ENCODE measurements at places on chromosomes 6 and 20.

GRCh38 chr20:9236458-9236857 is 167.6 kb downstream of the PLCB4 start:
- no peak for DNase-seq

- no peak for DNase-seq
These were observed 99.7 kb downstream of the EYA2 start for GRCh38 chr20:46994341-46994740.

DNA sequence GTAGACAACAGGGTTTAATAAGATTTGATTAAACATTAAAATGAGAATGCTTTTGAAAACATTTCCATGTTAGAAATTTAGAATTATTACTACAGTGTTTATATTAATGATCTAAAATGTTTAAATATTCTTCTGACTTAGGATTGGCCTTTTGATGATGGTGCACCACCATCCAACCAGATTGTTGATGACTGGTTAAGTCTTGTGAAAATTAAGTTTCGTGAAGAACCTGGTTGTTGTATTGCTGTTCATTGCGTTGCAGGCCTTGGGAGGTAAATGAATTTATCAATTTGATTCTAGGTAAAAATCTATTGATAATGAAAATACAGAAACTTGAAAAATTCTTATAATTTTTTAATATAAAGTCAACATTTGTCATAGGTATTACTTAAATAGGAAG is 6.5 kb downstream of the LOC128125822 start:
- no peak for DNase-seq

- no peak for DNase-seq
These were observed 89.1 kb downstream of the MKKS start for GRCh38 chr20:10344953-10345352.

- DNase-seq, result no peak
These were observed 591 bp downstream of the IDH3B start for GRCh38 chr20:2663364-2663886.

GRCh38 chr6:46677314-46677654 is 10.4 kb upstream of the TDRD6 start:
- DNase-seq, result no peak

DNA sequence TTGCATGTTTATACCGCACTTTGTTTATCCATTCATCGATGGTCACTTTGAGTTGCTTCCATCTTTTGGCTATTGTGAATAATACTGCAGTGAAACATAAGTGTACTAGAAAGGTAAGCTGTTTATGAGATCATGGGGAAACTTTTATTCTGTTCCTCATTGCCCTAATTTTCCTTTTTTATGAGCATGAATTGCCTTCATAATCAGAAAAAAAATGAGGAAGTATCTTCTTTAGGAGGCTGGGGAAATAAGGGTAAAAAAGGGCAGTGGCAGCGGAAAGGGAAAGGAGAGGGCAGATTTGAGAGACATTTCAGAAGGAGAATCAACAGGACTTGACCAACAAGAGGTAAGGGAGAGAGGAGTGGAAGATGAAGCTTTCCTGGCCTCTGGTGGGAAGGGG is 14.3 kb upstream of the SERINC3 start:
- DNase-seq, result no peak

- no peak for DNase-seq
These were observed 61.1 kb upstream of the SLC22A16 start for GRCh38 chr6:110537208-110538123.

GRCh38 chr6:129543981-129544380 is 166.0 kb downstream of the ARHGAP18 start:
- DNase-seq, result no peak

DNA sequence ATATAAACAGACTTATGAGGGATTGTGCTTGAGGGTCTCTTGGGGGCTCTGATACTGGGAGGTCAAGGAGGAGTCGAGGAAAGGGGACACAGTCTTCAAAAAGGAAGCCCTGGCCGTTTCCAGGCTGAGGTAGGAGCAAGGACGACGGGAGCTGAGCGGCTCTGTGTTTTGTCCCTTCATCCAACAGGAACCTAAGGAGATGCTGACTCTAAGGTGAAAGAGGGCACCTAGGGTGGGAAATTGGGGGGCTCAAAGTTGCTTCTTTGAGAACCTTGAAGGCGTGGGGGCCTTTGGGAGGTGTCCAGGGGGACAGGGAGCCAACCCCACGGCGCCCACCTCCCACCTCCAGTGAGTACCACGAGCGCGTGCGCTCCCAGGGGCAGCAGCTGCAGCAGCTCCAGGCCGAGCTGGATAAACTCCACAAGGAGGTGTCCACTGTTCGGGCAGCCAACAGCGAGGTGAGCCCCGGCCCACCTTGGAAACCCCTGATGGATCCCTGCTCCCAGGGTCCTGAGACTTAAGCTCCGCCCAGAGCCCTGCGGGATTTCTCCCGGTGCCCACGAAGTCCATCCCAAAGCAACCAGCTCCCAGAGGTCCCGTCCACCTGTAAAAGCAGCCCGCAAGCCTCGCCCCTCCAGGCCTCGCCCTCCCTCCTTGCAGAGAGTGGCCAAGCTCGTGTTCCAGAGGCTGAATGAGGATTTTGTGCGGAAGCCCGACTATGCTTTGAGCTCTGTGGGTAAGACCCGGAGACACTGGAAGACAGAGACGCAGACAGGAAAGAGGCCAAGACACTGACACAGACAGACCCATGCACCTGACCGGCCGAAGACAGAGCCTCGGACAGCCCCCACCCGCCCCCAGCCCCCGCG is 2.9 kb downstream of the SPAG4 start:
- no peak for DNase-seq

- no peak for DNase-seq
These were observed 318.2 kb upstream of the RGS17 start for GRCh38 chr6:153449279-153449678.

- no peak for DNase-seq
These were observed 10.7 kb downstream of the CASS4 start for GRCh38 chr20:56422824-56423189.

- DNase-seq, result no peak
These were observed 284.5 kb downstream of the UST start for GRCh38 chr6:149031201-149031858.

DNA sequence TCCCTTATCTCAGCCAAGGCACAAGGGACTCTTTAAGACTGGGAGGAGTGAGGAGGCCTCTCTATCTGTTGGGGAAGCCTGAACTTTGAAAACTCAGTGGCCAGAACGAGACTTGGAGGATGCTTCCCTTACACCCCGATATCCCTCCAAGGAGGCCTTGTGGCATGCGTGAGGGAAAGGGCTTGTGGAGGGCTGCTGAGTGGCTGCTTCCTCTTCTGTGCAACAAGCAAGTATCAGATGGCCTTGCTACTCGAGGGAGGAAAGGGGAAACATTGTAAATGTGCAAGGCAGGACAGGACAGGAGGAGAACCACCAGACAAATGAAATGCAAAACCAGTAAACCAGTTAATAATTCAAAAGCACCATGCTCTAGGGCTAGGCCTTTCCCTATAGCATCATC is 306.5 kb upstream of the MAP3K7 start:
- DNase-seq, result no peak

GRCh38 chr6:124887872-124888580 is 74.2 kb upstream of the RNF217 start:
- DNase-seq, result no peak

DNA sequence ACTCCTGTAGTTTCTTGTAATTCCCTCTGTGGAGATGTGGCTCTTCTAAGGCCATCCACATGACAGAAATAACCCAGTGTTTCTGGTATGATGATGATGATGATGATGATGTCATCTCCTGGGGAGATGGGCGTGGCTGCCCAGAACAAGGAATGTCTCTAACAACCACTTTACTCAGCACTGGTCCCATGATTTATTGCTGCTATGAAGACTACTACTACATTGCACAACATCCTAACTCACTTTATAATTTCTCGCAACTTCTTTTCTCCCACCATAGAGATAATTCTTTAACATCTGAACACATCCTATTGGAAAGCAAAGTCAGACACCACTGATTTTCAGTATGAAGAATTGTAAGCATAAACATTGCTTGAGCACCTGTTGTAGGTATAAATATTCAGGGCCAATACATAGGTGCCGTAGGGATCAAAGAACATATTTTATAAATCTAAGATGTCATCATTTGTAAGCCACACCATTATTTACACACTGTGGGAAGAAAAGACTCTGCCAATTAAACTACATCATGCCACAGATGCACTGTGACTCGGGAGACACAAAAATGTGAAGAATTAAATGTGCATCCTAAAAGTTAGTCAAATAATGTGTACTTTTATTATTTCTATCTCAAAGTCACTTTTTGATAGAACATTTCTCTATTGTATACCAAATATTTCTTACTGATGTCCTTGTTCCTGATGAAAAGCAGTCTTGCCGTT is 6.4 kb downstream of the TPMT start:
- DNase-seq, result no peak

DNA sequence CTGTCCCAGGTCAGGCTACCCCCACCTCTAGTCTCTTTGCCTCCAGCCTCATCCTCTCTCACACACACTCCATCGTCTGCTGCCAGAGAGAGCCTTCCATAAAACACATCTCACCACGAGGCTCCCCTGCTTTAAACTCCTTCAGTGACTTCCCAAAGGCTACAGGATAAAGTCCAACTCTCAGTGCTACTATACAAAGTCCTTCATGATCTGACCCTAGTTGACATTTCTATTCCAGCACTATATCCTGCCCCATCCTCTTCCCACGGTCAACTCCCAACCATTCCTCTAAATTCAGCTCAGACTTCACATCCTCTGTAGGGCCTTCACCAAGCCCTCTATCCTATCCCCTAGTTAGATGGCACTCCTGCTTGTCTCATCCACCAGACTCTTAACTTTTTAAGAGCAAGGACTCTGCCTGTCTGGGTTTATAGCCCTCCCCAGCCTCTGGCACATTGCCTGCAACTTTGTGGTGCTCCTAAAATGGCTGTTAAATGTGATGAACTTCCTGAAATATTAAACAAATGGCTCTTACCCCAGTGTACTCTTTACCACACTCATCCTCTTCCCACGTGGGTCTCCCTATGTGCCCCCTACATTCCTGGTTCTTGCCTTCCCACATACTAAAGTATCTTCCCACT is 36.1 kb downstream of the KIF16B start:
- DNase-seq, result no peak

DNA sequence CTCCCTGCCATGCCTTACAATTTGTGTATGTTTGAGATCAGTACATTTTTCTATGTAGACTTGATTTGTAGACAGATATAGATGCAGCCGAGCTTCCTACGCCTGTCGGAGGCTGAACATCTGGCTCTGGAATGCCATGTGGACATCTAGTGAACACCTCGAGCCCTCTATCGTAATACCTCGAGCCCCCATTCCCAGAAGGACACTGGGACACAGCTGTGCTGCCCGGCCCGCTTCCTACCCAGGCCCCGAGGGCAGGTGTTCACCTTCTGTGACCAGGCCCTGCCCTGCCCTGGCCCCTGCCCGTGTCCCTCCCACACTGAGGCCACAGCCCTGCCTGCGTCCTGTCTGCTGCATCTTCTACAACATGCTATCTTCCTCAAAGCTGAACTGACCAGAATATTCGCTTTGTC is 12.9 kb downstream of the RPS6KA2 start:
- DNase-seq, result no peak

- DNase-seq, result no peak
These were observed 187.1 kb downstream of the ID4 start for GRCh38 chr6:20024316-20024673.

- DNase-seq, result no peak
These were observed 105.4 kb downstream of the TSHZ2 start for GRCh38 chr20:53077373-53078205.

GRCh38 chr20:41173791-41174341 is 36.5 kb downstream of the PLCG1 start:
- no peak for DNase-seq

GRCh38 chr20:53599044-53599362 is 5.4 kb upstream of the ZNF217 start:
- no peak for DNase-seq

- DNase-seq, result no peak
These were observed 7.3 kb upstream of the COL9A1 start for GRCh38 chr6:70310063-70310694.

DNA sequence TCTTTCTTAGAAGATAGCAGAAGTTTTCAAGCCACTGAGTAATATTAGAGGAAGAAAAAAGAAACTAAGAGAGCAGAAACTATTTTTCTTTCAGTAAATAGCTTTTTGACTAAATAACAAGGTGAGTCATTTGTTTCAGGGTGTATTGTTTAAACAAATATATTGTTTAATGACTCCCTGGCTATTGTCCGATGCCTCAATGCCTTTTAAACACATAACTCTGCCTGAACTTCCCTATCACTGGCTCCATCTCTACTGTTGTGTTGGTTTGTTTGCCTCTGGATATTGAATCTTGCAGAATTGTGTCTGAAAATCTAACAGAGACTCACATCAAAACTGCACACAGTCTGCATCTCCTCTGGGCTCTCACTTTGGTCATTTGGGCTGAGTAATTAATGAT is 19.6 kb upstream of the CLIC5 start:
- no peak for DNase-seq

DNA sequence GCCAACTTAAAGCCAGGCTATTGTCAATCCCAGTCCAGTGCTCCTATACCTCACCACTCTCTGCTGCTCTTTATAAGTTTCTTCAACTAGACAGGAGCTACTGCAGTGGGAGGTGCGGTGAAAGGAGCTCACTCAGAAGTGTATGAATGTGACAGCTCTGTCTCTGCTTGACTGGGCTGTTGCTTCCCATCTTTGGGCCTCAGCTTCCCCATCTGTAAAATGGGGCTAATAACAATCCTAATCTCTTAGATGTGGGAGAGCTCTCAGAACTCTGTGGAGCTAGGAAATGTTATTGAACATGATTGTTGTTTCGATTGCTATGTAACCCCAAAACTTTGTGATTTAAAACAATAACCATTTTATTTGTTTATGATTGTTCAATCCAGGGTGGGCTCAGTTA is 8.4 kb upstream of the RALY start:
- no peak for DNase-seq

DNA sequence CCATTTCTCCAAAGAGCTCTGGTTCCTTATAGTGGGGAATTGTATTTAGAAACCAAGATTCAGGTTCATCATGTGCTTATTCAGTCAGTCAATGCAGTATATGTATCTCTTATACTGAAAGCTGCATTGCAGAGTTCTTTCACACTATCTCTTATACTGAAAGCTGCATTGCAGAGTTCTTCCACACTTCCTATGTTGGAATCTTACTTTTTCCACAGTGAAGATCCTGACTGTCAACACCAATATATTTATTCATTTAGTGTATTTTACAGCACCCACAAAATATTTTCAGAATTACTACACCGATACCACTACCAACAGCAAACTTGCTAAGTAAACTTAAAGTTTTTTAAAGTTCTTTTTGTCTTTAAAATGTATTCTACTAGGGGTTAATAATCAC is 349.3 kb upstream of the MMS22L start:
- no peak for DNase-seq

All from activated gamma-delta T cell treated with anti-CD3 and anti-CD28 coated beads, Interleukin-2, amount 50 U/mL, for 16 hours (primary cell).